D341Med (cell line): ENCODE measurements at places on chromosomes 7 and 10.

DNA sequence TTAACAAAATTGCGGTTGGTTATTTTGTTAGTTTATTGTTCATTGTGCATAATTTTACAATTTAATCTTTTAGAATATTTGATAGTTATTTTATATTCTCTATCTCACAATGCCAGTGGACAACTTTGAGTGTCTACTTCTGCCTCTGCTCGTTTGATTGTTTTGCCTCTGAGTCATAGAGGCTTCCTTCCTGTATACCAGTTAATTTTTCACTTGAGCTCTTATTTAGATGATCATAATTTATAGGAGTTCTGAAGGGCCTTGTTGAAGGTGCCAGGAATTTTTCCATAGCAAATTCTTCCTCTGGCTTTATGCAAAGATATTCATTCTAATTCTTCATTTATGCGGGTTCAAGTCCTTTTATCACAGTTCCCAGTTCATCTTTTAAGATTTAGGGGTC lies 5.2 kb upstream of the MALRD1 start:
- DNase-seq, result no peak

- no peak for DNase-seq
These were observed 20.8 kb downstream of the NET1 start for GRCh38 chr10:5433182-5433581.

GRCh38 chr7:130595986-130596385 lies 72.6 kb downstream of the COPG2 start:
- no peak for DNase-seq

DNA sequence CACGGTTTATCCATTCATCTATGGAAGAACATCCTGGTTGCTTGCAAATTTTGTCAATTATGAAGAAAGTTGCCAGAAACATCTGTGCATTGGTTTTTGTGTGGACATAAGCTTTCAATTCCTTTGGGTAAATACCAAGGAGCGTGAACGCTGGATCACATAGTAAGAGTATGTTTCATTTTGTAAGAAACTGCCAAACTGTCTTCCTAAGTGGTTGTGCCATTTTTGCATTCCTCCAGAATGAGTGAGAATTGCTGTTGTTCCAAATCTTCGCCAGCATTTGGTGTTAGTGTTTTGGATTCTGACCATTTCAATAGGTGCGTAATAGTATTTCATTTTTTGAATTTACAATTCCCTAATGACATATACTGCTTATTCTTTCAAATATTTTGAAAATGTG lies 155.3 kb upstream of the FRMD4A start:
- DNase-seq, result no peak

GRCh38 chr10:97463363-97464132 lies 17.6 kb downstream of the ZDHHC16 start:
- DNase-seq, result peak; percentile 61

DNA sequence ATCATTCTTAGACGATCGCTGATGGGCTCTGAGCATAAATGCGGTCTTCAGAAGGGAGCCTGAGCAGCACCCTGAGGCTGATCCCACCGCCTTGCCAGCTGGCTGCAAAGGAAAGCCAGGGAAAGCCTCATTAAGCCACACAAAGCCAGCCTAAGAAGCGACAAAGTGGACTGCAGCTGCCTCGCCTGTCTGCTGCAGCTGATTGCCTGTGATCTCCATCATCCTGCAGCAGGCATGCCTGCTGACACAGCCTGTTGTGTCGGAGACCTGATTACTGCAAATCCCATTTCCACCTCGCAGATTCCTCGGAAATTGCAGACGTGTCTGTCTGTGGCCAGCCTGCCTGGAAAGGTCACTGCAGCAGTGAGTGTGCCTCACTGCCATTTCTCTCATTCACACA lies 1087.0 kb upstream of the AUTS2 start:
- peak; percentile 87 for DNase-seq

GRCh38 chr10:89515031-89515841 lies 20.2 kb downstream of the SLC16A12 start:
- DNase-seq, result no peak
